GM13977 (cell line): ENCODE measurements at places on chromosomes 16 and 17.

DNA sequence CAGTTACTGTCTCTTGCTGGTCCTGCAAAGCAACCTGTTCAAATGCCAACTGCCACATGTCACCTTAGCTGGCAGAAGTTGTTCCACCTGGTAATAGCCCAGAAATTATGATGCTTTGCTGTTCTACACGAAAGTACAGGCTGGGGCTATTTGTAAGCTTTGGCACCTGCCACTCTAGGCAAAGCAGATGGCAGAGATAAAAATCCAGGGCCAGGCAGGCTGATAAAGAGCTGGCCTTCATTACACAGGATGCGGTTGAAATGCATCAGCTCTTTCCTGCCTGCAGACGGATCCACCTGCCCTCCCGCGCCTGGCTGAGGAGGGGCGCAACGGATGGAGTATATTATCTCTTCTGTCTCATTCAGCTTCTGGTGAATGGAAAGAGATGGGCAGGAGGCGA lies 29.3 kb upstream of the KDM8 start:
- DNase-seq: no peak

DNA sequence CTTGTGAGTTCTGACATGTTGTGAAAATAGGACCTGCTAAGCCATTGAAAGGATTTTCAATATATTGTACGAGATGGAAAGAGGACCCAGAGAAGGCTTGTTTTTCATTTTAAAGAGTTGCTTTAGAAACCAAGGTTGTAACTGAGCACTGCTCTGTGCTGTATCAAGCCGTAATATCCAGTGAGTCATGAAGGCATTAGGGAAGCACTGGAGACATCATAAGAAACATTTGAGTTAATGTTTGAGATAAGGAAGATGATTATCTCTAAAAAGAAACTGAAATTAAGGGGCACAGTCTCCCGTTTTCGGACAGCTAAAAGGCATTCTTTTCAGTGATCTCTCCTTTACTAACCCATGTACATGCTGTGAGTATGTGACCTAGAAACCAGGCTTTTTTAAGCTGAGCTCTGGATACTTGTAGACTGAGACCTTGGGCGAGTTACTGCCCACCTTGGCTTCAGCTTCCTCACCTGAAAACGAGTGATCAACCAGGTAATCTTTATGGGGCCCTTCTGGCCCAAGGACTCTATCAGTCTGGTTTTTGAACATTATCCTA lies 149.2 kb upstream of the TBX2 start:
- DNase-seq: no peak

DNA sequence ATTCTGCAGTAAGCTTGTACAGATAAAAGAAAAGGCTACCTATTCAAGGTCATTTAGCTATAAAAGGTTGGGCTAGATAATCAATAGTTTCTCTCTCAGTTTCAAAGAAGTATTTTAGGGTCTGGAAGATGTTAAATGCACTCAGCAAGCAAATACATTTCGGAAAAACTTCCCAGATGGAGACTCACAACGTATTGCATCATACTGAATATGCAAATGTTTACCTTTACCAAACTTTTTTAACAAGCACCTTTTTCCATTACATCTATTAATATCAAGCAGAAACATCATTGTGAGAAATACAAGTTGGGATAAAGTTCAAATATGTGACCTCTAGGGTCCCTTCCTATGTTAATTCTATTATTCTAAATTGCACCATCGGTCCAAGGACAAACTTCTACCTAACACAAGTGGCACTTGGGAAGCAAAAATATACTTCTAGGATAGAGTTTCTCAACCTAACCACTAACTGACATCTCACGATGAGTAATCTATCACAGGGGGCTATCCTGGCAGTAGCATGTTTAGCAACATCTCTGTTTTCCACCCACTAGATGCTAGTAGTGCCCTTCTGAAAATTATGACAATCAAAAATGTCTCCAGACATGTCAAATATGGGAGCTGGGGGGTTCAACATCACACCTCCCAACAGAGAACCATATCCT lies 14.5 kb downstream of the KANSL1 start:
- no peak for DNase-seq

DNA sequence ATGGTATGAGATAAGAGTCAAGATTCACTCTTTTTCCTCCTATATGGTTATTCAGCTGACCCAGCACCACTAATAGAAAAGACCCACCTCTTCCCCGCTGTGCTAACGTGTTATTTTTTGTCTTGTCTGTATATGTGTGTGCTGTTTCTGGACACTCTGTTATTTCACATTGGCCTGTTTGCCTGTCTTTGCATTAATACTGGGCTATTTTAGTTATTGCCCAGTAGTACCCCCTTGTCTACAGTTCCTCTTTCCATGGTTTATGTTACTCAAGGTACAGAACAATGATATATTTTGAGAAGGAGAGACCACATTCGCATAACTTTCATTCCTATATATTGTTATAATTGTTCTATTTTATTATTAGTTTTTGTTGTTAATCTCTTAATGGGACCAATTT lies 74.0 kb upstream of the SIAH1 start:
- peak; percentile 33 for DNase-seq

DNA sequence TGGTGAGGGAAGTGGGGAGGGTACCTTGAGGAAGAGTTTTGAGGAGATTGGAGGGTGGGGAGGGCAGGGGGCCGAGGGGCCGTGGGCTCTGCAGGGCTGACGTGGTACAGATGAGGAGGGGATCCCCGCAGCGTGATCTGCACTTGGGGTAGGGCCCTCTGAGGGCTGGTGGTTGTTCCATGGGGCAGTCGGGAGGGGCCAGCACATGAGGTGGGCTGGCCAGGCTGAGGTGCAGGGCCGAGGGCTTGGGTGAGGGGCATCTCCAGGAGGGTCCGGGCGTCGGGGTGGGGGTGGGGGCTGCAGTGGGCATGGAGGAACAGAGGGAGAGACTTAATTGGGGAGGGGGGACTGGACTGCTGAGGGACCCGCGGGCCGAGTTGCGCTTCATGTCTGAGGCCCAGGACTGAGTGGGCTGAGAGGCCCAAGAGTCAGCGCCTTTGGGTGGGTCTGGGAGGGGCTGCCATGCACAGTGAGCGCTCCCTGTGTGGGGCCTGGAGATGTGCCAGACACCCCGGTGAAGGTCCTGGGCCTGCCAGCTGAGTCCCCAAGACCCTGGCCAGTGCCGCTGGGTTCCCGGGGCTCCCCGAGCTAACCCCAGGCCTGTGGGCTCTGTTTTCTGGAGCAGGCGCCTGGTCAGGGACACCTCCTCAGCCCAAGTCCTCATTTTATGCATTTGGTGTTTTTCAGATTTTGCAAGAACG lies 13.3 kb downstream of the PRSS27 start:
- DNase-seq: no peak

DNA sequence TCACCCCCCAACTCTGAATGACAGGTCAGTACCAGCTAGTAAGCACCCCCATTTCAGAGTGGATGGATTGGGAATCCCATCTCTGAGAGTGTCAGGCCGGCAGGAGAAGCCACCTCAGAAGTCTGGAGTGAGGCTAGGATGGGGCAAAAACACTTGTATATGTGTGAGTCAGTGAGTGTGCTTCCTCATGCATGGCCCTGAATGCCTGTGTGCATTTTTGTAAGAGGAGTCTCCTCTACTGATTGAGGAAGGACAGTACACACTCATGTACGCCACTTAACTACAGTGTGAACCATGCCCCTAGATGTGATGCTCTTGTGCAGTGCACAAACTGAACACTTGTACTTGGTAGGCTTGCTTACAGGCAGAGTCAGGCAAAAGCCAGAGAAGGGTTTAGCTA lies 22.3 kb upstream of the NAGS start:
- DNase-seq: no peak

DNA sequence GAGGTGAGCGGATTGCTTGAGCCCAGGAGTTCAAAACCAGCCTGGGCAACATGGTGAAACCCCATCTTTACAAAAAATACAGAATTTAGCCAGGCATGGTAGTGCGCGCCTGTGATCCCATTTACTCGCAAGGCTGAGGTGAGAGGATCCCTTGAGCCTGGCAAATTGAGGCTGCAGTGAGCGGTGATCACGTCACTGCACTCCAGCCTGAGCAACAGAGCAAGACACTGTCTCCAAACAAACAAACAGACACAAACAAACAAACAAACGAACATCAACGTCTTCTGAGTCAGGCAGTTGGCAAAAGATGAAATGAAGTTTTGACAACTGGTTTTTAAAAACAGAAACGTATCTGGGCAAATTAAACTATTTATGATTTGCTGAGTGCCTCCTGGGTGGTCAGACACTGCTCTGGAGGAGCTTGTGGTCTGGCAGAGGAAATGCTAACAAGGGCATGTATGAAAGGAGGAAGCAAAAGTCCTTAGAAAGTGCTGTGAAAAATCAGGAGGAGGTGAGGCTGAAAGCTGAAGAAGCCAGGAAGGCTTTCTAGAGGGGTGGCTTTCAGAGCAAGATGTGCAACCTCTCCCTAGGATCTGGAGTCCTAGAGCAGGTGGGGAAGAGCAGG lies 10.2 kb upstream of the KRT20 start:
- DNase-seq: no peak

DNA sequence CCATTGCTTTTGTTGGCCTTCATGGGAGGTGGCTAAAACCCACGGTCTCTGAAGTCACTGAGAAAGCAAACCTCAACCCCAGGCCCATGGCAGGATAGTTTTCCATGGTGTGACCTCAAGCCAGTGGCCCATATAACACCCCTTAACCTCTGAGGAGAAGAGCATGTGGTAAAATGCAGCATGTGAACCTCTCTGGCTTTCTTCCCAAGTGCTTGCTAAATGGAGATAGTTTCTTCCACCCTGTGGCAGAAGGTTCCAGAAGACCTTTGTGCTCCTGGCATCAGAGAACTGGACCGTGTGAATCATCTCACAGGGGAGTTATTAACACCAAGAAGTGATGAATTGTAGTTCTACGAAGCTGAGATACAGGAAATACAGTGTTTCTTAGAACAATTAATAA lies 47.3 kb downstream of the MYOCD start:
- no peak for DNase-seq

- no peak for DNase-seq
These were observed 24.5 kb downstream of the PIK3R5 start for GRCh38 chr17:8940866-8941471.

- peak; percentile 80 for DNase-seq
These were observed 10.5 kb upstream of the ITGAD start for GRCh38 chr16:31382485-31383161.
